RWPE1 (cell line): ENCODE measurements at places on chromosomes 6 and 20.

GRCh38 chr6:32047084-32047478, 8.9 kb downstream of the CYP21A2 start:
- DNase-seq: peak; percentile 24

DNA sequence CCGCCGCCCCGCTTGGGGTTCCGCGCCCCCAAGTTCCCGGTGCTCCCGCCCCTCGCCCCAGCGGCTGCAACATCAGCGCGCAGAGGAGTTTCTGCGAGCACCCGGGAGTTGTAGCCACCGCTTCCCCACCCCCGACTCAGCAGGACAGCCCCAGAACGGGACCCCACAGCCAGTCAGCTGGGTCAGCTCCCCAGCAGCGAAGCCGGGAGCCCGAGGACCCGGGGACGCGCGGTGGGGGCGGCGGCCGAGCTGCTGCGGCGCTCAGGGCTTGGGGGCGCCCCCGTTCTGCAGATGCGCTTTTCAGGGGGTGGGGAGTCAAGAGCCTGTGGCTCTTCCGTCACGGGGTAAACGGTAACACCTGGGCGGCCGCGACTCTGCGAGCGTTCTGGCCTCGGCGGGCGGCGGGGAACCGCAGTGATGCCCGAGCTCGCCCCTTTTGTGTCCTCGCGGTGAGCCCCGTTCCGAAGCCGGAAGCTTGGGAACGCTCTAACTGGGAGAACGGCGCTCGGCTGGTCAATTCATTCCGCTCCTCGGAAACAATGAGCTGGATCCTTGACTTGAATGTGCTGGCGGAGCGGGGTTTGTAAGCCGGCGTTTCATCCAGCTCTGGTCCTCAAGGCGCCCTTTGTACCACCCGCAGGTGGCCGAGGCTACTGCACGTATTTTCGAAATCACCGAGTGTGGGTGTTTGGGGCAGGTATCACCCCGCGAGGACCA, 774 bp downstream of the PLEKHG1 start:
- DNase-seq: peak; percentile 86

- no peak for DNase-seq
Observed at GRCh38 chr20:14817101-14817500, 479.7 kb upstream of the FLRT3 start.

GRCh38 chr6:139337001-139337400, 37.4 kb downstream of the CITED2 start:
- DNase-seq: no peak

DNA sequence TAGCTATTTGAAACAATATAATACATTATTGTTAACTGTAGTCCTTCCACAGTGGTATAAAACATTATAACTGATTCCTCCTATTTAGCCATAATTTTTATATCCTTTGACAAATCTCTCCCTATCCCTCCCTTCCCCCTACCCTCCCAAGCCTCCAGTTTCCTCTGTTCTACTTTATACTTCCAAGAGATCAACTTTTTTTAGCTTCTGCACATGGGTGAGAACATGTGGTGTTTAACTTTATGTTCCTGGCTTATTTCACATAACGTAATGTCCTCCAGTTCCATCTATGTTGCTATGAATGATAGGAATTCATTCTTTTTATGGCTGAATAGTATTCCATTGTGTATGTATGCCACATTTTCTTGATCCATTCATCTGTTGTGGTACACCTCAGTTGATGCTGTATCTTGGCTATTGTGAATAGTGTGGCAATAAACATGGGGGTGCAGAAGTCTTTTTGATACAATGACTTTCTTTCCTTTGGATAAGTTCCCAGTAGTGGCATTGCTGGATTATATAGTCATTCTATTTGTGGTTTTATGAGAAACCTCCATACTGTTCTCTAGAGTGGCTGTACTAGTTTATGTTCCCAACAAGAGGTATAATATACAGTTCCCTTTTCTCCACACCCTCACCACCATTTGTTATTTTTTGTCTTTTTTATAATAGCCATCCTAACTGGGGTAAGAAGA, 205.0 kb downstream of the KCNQ5 start:
- DNase-seq: no peak

DNA sequence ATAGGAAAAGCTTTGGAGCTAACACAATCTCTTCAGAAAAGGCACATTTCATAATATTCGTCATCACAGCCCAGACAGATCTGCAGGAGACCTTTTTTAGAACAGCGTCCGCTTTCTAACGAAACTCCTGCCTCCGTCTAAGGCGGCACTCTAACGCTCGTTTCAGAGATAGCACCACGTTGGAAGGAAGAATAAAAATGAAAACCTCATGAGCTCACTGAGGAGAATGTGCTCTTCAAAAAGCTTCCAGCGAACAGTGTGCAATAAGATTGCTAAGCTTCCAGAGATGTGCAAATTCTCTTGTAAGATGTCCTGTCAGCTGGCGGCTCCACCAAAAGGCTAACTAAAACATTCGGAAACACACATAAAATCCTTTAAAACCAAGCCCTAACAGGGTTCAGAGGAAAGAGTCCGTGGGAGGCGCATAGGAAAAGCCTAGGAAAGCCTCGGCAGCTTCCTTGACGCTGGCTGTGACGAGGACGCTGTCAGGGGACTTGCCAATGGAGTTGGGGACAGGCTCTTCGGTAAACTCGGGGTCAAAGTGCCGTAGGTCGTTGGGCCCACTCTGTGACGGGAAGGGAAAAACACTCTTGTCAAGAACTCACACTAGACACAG, 117.6 kb upstream of the SLC2A12 start:
- DNase-seq: no peak

DNA sequence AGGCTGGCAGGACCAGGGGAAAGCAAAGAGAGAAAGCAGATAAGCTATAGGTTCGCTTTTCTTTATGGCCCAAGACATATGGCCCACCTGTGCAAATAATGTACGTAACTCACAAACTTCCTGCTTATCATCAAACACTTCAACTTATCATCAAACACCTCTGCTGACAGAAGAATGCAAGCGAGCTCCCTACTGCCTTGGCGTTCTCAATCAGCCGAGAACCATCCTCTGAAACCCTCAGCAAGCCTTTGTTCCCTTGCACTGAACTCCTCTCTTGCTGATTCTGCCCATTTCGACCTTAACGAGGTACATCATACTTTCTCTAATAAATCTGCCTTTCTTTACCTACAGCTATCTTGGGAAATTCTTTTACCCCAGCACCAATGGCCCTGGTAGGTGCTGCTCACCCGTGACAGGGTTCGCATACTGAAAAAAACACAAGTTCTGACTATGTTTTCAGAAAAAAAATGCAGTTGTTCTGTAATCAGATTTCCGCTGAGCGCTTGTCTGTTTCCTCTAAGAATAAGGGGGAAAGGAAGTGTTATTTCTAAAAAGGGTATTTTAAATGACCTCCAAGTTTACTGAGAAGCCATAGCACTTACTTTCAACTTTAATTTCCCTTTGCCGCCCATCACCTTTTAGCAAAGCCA, 28.3 kb downstream of the SERPINB6 start:
- no peak for DNase-seq

- no peak for DNase-seq
Observed at GRCh38 chr6:20653085-20653479, 118.8 kb downstream of the CDKAL1 start.
